Ammon's horn (tissue), 1 donor: ENCODE measurements at places on chromosomes 4 and X.
A peak's percentile ranks its signal among the peaks of the same experiment; 100 is the strongest.

GRCh38 chrX:115968436-115969252 is 201.9 kb upstream of the AGTR2 start:
- peak; percentile 64 for DNase-seq

DNA sequence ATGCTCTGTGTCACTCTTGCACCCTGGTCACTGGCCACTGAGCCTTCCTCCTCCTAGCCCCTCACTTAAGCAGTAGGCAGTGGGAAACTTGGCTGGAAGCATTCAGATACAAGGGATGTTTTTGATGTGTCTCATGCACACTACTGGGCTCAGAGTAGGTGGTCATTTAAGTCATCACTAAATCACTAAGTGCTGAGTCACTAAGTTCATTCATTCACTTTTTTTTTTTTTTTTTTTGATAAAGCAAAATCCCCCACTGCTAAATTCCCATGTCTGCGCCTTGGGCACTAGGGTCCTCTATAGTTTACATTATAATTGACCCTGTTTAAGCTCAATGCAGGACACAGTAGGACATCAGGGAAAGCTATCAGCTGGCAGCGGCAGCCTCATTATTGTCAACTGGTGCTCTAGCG is 182.4 kb upstream of the MBNL3 start:
- no peak for DNase-seq

DNA sequence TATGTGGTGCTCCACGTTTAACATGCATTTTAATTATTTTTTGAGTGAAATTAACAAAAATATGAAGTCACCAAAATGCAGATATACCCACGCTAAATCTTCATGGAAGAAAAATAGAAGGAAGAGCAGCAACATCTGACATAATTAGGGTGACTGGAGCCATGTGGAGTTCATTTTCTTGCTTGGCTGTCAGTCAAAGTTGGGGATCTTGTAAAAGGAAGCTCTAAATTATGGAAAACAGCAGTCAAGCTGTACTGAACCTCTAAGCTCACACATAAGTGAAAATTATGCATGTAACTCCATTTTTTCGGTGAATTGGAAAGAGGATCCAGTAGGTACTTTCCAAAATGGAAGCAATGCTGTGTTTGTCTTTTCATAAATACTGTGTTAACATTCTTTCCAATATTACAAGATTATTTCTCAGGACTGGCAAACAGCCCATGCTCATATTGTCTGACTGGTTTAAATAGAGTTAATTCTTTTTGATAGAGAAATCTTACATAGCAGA is 9.7 kb upstream of the PDGFC start:
- no peak for DNase-seq

DNA sequence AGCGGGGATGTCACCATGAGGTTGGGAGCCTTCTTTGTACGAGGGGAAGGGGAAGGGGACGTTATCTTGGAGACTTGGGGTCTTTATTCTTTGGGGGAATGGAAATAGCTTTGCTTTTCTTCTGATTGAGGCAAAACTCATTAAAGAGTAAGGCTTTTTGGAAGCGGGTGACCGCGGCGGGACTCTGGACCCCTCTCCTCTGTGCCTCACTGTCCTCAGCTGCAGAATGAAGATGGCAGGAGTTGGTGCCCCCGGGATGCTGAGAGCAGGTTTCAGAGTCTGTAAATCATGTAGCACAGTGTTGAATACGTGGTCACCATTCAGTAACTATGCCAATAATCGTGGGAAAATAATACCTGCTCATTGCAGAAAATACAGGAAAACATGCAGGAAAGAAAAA is 32.1 kb downstream of the HTT-AS start:
- no peak for DNase-seq

DNA sequence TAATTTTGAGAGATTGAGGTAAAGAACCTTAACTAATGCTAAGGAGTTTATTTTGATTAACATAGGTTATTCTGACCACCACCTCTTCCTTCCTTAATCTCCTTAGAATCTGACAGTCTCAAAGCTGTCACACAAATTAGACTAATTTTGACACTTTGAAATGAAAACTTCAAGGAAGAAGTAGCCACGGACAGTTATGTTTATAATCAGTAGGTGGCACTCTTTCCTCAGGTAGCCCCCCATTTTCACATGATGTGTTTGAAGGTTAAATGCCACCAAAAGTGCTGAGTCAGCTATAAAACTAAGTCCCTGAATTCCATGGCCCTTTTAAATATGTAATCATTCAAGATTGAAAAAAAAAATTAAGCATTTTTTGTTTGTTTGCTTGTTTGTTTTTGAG is 22.4 kb downstream of the TMEM33 start:
- no peak for DNase-seq

DNA sequence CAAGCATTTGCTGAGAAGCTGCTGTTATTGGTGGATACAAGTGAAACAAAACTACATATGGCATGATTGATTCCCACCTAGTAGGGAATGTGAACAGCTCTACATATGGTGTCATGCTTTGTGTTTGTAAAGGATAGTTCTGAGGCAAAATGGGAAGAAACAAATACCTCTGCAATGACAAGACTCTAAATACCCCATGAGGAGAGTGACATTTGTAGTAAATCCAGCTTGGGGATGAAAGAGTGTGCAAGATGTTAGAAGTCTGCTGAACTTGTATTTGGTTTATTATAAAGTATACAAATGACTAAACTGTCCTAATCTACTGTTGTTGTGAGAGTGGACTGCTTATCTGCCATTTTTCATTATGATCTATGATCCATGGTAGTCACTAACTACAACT is 120.8 kb upstream of the HS3ST1 start:
- DNase-seq: no peak

DNA sequence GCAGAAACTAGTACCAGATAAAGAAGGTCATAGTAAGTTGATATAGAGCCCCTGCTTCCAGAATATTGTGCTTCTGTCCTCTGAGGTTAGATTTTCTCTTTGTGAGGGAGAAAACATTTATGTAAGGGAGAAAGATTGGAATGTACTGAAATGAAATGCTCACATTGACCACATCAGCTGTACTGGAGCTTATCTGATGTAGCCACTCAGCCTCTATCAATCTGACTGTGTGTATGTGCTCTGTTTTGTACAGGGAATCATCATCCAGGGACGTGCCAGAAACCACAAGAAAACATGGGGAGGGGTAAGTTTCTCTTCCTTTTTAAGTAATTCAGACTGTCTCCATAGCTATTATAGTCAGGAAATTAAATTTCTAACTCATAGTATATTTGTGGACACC is 56.8 kb downstream of the PRRG1 start:
- no peak for DNase-seq

DNA sequence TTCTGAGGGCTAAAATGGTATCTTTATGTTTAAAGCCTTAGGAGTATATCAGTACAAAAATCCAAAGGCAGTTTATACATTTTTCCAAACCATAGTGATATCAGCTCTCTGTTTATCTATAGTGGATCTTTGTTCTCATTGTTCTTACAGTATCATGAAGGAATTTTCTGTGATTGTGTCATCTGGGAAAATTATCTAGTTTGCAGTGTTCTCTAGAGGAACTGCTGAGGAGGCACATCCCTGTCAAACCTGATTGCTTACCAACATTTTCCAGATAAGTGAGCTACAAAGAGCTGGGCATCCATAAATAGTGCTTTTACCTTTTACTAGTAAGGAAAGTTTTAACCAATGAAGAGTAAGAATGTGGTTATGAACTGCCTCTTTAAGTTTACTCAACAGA is 44.9 kb upstream of the SLC25A31 start:
- no peak for DNase-seq

DNA sequence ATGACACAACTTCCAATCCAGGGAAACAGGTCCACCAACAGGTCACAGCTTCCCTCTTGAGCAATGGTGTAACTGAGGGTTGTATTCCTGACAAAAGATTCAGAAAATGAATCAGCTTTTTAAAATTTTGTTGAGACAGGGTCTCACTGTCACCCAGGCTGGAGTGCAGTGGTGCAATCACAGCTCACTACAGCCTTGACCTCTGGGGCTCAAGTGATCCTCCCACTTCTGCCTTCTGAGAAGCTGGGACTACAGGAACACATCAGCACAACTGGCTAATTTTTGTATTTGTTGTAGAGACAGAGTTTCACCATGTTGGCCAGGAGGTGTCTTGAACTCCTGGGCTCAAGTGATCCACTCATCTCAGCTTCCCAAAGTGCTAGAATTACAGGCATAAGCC is 43.7 kb downstream of the SAT1 start:
- DNase-seq: no peak

DNA sequence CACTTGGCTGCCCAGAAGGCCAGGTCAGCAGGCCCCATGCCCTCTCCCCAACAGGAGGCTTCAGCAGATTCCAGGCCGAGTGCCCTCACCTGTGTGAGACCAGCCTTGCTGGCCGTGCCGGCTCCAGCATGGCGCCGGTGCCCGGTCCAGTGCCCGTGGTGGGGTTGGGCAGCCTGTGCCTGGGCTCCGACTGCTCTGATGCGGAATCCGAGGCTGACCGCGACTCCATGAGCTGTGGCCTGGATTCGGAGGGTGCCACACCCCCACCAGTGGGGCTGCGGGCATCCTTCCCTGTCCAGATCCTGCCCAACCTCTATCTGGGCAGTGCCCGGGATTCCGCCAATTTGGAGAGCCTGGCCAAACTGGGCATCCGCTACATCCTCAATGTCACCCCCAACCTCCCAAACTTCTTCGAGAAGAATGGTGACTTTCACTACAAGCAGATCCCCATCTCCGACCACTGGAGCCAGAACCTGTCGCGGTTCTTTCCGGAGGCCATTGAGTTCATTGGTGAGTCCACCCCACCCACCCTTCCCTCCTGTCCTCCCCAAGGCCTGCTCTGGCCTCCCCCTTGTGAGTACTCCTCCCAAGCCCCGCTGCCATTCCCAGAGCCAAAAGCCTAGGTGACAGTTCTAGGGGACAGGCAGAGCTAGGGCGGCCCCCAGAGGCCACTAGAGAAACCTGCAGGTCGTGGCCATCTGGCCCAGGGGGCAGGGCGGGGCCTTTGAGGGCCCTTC is 2.3 kb downstream of the DUSP9 start:
- DNase-seq: no peak

- DNase-seq: no peak
These were observed 17.6 kb upstream of the WAS start for GRCh38 chrX:48665991-48666390.

DNA sequence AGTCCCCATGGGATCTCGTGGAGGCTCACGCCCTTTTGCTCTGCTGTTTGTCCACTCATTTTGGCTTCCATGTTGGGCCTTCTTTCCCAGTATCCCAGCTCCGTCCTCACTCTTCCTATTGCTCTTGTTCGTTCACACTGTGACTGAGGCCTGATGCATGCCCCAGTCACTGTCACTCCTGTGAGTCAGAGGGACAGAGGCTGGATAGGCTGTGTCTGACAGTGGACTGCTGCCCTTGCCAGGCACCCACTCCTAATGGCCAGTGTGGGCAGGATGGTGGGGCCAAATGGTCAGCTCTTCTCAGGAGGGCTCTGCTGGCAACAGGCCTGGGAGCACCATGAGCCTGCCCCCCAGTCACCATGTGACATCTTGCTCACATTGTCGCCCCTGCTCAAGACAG is 40.0 kb downstream of the HADH start:
- DNase-seq: no peak

GRCh38 chrX:72351606-72352334 is 46.1 kb upstream of the CITED1 start:
- no peak for DNase-seq

GRCh38 chrX:56817179-56817578 is 88.1 kb downstream of the NBDY start:
- no peak for DNase-seq

- DNase-seq: no peak
These were observed 37.3 kb downstream of the AFF2 start for GRCh38 chrX:148537556-148538182.

GRCh38 chr4:109298279-109299010 is 4.0 kb downstream of the COL25A1 start:
- DNase-seq: no peak

GRCh38 chr4:89586864-89587263 is 250.1 kb downstream of the SNCA start:
- peak; percentile 7 for DNase-seq

GRCh38 chrX:55907968-55908607 is 190.5 kb downstream of the RRAGB start:
- peak; percentile 7 for DNase-seq

- no peak for DNase-seq
These were observed 257.7 kb downstream of the RAPGEF2 start for GRCh38 chr4:159360549-159360948.

GRCh38 chr4:122968227-122968812 is 45.9 kb upstream of the NUDT6 start:
- no peak for DNase-seq

GRCh38 chr4:3421470-3421869 is 20.3 kb upstream of the HGFAC start:
- DNase-seq: no peak

DNA sequence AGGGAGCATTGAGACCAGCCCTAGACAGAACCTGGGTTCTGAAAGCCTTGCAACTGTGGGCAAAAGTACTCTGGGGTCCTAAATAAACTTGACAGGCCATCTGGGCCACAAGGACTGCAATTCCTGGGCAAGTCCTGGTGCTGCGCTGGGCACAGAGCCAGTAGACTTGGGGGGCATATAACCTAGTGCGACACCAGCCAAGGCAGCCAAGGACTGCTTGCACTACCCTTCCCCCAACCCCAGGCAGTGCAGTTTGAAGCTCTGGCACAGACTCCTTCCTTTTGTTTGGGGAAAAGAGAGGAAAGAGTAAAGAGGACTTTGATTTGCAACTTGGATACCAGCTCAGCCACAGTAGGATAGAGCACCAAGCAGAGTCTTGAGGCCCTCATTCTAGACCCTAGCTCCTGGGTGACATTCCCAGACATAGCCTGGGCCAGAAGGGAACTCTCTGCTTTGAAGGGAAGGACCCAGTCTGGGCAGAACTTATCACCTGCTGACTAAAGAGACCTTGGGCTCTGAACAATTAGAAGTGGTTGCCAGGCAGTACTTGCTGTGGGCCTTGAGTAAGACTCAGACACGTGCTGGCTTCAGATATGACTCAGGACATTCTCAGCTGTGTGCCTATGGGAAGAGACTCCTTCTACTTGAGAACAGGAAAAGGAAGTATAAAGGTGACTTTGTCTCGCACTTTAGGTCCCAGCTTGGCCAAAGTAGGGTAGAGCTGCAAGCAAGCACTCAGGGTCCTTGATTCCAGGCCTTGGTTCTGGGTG is 522.8 kb downstream of the GLUD2 start:
- no peak for DNase-seq

- DNase-seq: no peak
These were observed 105.5 kb upstream of the SHOX start for GRCh38 chrX:525134-525533.

- peak; percentile 79 for DNase-seq
These were observed 167.5 kb upstream of the MAP3K15 start for GRCh38 chrX:19682712-19683331.

GRCh38 chr4:66974665-66975064 is 570.6 kb downstream of the CENPC start:
- DNase-seq: no peak

GRCh38 chr4:78441756-78442155 is 109.8 kb upstream of the ANXA3 start:
- DNase-seq: no peak

- DNase-seq: no peak
These were observed 679.4 kb downstream of the PDHA2 start for GRCh38 chr4:96519291-96519690.

- no peak for DNase-seq
These were observed 18.8 kb upstream of the MXD4 start for GRCh38 chr4:2280531-2281300.
